Central memory CD8-positive, alpha-beta T cell (primary cell): ENCODE measurements at places on chromosomes 3 and 15.

GRCh38 chr3:168659015-168659414, 563.3 kb upstream of the GOLIM4 start:
- DNase-seq = no peak

- DNase-seq = no peak
These were observed 60.2 kb downstream of the SEMA5B start for GRCh38 chr3:122967356-122967755.

GRCh38 chr15:32878342-32878741, 160.5 kb downstream of the GREM1 start:
- DNase-seq = no peak

GRCh38 chr3:46974421-46975171, 1.9 kb downstream of the CCDC12 start:
- DNase-seq = no peak

- DNase-seq = no peak
These were observed 19.9 kb downstream of the CCNL1 start for GRCh38 chr3:157139938-157140534.

DNA sequence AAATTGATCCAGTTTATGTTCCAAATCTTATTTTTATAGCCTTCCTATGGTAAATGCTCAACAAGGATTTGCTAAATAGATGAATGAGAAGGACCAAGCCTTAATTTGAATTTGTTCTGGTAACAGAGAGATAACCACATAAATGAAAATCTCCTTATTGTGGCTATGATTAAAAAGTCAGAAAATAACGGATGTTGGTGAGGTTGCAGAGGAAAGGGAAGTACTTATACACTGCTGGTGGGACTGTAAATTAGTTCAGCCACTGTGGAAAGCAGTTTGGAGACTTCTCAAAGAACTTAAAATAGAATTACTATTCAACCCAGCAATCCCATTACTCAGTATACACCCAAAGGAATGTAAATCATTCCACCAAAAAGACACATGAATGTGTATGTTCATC, 26.2 kb downstream of the AAGAB start:
- no peak for DNase-seq

DNA sequence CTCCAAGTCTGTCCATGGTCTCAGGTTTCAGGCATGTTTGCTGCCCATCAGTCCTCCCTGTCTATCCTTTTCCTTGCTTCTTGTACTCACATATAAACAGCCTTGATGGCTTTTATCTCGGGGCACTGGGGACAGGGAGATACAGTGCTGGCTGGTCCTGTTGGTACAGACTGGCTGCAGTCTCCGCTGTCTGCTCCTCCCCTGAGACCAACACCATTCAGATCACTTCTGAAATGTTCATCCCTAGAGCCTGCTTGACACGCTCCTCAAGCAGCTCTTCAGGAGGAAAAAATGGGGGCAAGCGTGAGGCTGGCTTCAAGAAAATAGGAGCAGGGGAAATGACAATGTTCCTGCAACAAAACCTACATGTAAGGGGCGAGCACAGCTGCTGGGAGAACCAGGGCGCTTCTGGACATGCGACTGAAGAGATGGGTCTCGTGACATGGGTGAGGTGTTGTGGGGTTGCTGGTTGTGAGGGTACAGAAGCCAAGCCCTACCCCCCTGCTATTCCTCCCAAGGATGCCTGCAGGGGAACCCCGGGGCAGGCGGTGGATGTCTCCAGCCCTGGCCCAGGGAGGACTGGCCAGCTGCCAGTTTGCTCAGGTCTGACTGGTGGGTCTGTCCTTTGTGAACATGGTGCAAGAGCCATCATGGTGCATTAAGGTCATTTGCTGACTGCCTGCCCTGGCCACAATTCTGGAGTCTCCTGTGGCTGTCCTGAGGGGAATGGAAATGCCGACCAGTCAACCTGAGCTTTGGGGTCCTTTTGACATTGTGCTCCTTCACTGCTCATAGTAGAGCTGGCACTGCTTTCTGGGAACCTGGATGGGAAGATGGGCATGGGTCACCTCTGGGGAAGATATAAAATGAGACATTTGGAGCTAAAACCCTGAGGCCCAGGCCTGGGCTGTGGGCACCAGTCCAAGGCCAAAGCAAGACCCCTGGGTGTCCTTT, 40.1 kb downstream of the KY start:
- no peak for DNase-seq

GRCh38 chr15:60390871-60391501, 6.8 kb downstream of the ANXA2 start:
- DNase-seq = no peak

- no peak for DNase-seq
These were observed 483.7 kb upstream of the FRG2C start for GRCh38 chr3:75180235-75180944.

DNA sequence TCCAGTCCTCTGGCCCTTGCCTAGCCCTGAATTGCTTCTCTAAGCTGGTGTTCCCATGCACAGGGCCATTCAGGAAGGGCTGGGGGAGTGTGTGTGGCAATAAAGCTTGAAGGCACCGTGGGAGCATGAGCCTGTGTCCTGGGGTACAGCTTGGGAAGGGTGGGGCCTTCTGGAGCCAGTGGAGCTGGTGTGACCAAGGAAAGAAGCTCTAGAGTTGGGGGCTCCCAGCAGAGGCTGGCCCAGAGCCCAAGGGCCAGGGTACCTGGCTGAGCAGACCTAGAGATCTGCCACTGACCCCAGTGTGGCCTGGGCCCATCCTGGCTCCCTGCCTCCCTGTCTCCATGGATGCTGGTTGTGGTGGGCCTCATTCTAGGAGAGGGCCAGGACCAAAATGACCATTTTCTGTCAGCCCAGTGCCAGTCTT, 8.1 kb downstream of the ABTB1 start:
- DNase-seq = no peak

GRCh38 chr3:16900779-16901440, 16.2 kb downstream of the PLCL2 start:
- DNase-seq = no peak

- no peak for DNase-seq
These were observed 67.0 kb upstream of the ABHD2 start for GRCh38 chr15:89021224-89021623.
